Neural progenitor cell (in vitro differentiated cells): ENCODE measurements at places on chromosomes 12 and 14. TPM values are rescaled to one million over a fixed set of nuclear protein-coding genes. Genes with fewer than 3 reads are reported as not detected.

DNA sequence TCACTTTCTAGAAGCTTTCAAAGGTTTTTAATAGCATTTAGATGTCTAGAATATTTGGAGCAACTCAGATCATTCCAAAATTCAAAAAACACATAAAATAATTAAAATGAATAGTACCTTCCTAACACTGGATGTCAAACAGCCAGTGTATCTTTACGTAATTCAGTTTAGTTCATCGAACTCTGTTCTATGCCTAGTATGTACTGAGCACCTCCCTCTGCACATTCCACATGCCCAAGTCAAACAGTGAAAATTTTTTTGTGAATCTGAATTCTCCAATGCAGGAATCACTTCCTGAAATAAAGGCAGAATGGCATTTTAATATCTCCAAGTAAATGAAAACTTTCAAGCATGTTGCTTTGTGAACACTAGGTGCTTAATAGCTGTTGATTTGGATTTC is 192.3 kb downstream of the C12orf42 start:
- no peak for DNase-seq

GRCh38 chr12:80825506-80825905 is 108.8 kb downstream of the MYF5 start:
- no peak for DNase-seq

GRCh38 chr14:54818201-54819133 is 84.2 kb downstream of the GCH1 start:
- DNase-seq = peak; percentile 44

Gene TAS2R13
- total RNA-seq = 2.0 and 2.4 TPM in 2 replicates

Gene IFNG-AS1
- not detected in 2 replicates for total RNA-seq

DNA sequence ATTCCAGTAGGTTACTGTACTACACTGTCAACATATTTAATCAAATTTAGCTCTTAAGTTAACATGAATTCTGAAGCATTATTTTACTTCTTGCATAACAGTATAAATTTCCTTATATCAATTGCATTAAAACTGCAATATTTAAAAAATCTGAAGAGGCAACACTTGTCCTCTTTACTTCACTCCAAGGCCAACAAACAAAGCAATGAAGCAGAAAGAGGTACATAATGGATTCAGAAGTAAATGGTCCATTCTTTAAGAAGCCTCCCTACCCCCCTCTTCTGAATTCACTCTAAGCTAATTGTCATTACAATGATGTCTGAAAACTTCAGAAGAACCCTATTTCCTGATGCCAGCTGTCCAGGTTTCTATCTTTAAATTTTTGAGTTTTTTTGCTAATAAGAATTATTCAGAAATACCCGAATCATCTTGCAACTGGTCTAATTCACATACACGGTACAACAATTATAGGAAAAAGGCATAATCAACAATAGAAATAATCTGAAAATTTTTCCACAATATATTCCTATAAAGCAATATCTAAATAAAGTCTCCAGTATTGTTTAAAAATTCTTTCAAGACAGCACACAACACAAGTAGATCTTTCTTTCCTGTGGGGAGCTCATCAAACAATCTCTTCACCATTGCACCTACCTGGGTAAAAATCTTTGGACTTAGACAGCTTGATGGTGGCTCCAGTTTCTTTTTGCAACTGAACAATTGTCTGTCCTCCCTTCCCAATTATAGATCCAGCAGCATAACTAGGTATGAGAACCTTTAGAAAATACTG is 2.9 kb downstream of the NOVA1 start:
- peak; percentile 60 for DNase-seq

GRCh38 chr14:62420847-62421246 is 624.4 kb downstream of the KCNH5 start:
- no peak for DNase-seq

GRCh38 chr14:51516706-51517395 is 134.9 kb upstream of the FRMD6 start:
- DNase-seq = no peak

DNA sequence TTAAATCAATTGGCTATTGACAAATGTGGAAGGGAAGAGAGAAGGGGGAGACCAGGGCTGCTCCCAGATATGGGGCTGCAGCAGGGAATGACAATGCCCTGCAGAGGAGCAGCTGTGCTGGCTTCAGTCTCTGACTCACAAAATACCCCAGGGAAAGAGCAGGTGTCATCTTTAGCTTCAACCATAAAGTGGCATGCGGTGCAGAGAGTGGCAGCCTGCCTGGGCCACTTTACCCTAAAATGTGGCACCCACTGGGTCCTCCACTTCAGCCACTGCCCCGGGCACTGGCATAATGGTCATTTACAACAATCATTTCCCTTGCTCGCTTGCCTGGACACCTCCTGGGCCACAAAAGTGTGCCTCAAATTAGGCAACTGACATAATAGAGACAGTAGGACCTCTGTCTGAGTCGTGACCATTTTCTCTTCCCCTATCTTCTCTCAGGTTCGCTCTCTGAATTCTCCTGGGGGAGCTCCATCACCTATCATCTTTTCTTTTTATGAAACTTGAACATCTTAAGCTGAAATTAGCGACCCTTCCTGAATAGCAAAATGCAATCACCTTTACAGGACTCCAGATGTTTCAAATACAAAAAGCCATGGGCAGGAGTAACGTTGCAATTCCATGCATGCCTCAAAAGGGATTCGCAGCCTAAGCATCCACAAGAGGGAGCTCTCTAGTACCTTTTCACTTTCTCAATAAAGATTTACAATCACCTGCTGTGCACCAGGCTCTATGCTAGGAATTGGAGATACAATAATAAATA is 179.9 kb upstream of the ATF7IP start:
- DNase-seq = peak; percentile 81

GRCh38 chr14:78519863-78520262 is 349.7 kb downstream of the NRXN3 start:
- peak; percentile 78 for DNase-seq
